Caco-2 (cell line): ENCODE measurements at places on chromosomes 3 and 15.
A peak's percentile ranks its signal among the peaks of the same experiment; 100 is the strongest.

DNA sequence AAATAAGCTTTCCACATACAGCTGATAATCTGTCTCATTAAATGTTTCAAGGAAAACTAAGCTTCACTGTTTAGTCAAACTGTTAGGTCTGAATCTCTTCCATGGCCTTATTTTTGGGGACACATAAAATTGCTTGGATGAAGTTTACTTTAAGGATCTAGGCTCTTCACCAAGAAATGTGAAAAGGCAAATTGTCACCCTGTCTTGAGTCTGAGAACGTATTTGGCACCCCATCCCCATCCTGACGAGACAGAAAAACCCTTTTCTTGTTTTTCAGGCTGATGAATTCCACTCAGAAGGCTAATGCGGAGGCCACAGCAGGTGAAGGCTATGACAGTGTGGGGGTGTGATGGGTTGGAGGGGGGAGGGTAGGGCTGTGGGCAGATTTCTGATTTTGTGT, 226.6 kb downstream of the GREM1 start:
- no peak for DNase-seq

DNA sequence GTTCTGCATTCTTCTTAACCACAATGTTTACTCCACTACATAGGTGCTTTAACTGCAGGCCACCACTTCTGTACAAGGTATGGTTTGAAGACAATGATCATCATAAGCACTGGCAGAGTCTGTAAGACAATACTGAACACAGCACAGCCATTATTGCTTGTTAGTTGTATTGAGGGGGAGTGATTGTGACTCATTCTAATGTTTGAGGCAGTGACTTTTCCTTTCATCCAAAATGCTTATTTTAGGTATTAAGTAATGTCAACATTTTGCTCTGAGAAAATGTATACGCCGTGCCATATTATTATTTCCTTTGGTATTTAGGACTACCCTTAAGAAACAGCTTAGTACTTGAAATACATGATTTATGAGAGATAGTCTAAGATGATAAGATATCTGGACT, 618.2 kb upstream of the ZNF717 start:
- DNase-seq: no peak

GRCh38 chr3:58111513-58112184, 99.1 kb downstream of the DNASE1L3 start:
- peak; percentile 84 for DNase-seq

GRCh38 chr3:187286467-187287059, 5.0 kb downstream of the MASP1 start:
- no peak for DNase-seq

DNA sequence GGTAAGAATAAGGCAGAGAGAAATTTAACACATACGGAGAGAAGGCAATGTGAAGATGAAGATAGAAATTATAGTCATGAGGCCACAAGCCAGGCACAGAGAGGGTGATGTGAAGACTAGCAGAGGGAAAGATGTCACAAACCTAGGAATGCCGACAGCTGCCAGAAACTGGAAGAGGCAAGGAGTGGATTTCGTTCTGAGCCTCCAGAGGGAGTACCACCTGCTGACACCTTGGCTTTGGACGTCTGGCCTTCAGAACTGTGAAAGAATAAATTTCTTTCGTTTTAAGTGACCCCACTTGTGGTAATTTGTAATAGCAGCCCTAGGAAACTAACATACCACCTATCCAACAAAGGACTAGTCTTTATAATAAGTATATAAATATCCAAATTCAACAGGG, 5.0 kb upstream of the SGO1 start:
- DNase-seq: peak; percentile 8

GRCh38 chr3:146087116-146087515, 73.9 kb downstream of the PLOD2 start:
- DNase-seq: no peak

DNA sequence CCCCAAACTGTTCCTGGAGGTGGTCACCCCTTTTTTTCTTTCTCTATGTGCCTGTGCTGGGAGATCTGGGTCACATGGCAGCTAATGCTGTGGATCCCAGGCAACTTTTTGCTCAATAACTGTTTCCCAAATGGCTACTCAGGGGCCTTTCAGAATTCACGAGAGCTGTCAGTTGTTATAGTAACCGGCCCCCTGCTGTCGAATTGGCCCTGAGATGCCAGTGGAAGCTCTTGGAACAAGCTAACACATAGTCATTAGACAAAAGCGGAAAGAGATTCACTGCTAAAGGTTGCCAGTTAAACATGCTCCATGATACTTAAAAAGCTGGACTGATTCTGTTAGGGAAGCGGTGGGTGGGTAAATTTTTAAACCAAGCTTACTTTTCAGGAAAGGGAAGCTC, 144.1 kb downstream of the FEZF2 start:
- DNase-seq: no peak

DNA sequence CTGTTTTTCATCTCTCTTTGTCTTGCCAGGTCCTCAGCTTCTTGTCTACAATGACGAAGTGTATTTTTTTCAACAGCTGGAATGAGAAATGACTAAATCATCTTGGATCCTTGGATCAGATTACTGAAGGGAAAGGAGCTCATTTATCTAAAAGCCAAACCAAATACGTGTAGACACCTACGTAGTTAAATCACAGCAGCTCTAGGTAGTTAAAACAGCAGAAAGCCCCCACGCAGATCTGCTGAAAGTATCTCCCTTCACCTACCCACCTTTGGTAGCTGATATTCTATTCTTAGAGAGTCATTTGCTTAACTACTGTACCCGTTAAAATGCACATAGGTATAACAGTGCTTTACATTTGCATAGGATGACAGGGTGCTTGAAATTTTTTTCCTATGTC, 105.5 kb upstream of the WNT5A start:
- no peak for DNase-seq

DNA sequence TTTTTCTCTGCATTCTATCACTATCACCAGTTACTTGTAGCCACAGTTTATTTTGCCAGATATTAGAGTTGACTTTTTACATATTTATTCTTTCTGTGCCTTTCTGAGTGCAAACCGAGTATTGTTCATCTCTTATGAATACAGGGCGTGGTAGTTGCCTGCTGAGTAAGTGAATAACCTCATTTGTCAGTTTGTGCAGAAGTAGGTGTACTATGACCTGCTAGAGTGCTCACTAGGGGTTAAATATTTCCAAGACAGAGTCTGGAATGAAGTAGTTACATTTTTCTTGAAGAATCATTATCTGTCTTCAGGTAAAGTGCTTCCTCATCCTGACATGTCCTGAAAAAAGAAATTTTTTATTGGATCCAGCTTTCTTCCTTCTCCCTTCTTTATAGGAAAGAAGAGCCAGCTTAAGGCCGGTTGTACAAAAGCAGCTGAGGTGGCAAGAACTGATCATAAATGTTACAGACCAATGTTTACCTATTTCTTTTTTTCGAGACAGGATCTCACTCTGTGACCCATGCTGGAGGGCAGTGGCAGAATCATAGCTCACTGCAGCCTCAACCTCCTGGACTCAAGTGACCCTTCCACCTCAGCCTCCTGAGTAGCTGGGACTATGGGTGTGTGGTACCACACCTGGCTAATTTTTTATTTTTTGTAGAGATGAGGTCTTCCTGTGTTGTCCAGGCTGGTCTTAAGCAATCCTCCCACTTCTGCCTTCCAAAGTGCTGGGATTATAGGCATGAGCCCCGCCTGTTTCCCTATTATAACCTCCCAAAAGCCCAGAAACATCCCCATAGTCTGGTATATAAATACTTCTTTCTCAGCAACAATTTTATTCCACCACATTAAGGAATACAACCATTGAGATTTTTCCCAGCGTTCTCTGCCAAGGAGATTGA, 182.5 kb downstream of the TPRG1 start:
- peak; percentile 43 for DNase-seq

GRCh38 chr3:16302082-16302631, 37.1 kb downstream of the OXNAD1 start:
- no peak for DNase-seq

DNA sequence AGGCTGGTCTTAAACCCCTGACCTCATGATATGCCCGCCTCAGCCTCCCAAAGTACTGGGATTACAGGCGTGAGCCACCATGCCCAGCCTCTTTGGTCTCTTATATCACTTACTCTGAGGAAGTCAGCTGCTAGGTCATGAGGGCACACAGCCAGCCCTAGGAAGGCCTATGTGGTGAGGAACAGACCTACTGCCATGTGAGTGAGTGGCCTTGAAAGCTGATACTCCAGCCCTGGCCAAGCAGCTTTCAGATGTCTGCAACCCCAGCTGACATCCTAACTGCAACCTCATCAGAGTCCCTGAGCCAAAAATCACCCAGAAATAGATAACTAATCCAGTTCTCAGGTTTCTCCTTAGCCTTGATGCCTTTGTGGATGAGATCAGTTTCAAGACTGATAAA, 224.3 kb downstream of the EDEM1 start:
- DNase-seq: no peak

DNA sequence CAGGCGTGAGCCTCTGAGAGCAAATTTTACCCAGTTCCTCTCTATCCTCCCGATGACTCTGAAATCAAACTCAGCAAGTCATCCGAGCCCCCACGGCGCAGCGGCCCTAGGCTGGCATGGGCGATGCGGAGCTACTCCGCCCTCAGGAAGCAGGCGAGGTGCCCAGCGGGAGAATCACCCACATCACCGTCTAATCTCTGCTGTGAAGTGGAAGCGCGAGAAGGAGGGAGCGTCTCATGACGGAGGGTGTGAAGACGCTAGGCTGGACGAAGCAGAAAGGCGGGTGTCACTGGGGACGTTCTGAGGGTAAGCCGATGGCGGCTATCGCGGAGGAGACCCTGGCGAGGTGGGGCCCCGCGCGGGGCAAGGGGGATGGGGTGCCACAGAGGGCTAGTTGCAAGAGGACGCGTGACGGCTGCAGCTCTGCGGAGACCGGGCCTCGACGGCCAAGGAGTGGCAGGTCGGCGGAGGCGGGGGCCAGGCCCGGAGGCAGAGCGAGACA, 9.1 kb upstream of the GNAI2 start:
- no peak for DNase-seq

DNA sequence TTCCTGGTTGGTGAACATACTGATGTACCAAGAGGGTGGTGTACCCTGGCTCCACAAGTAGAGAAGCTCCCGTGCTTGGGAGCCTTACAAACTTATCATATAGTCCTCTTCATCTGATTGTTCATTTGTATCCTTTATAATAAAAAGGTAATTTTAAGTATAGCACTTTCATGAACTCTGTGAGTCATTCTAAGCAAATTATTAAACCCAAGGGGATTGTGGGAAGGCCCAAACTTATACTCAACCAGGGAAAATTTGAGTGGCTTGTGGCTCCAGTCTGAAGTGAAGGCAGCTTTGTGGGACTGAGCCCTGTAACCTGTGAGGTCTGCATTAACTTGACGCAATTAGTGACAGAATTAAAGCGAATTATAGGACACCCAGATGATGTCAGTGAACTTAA, 29.0 kb downstream of the TTBK2 start:
- no peak for DNase-seq

GRCh38 chr3:183116025-183116614, 16.8 kb upstream of the MCCC1 start:
- DNase-seq: peak; percentile 77

DNA sequence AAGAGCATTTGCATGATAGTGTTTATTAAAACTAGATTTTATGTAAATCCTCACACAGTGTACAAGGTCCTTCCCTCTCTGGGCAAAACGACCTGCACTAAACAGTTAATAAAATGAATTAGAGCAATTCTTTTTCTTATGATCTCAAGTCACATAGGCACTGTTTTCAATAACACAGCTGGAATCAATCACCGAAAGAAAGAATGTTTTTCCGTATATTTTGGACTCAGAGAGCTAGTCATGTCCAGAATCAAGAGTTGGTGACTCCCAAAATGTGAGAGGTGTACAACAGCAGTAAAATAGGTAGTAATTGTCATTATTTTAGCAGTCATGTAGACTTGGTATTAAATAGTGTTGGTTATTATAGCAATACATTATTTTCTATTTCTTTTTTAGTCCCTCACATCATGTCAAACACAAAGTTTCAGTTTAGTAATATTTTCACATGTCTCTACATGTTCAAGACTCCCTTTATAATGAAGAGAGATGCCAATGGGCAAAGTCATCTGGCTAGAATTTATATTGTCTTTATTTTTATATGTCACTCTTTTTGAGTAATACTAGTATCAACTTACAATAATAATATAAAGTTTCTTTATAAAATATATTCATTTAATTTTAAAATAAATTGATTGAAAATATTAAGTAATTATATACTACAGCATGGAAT, 448.6 kb upstream of the CDIN1 start:
- no peak for DNase-seq

DNA sequence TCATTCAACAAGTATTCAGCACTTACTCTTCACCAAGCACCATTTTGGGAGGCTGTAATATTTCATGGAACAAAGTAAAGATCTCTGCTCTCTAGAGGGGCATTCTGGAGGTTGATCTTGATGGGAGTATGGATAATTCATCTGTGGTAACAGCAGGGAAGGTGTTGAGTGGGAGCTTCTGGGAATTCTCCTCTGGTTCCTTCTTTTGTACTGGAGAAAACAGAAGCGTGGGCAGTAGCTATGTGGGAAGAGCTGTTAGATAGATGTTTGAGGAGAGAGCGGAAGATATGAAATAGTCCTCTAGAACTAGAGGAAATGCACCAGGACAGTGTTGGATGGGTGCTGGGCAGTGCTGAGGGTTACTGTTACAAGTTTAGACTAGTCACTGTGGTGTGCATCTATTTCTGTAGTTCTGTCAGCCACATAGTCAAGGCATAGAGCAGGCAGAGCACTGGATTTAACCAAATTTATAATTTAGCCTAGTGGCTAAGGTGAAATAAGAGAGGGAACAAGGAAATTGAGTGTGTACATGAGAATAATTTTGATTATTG, 9.6 kb downstream of the NMD3 start:
- DNase-seq: no peak
